Activated CD4-positive, alpha-beta T cell treated with anti-CD3 and anti-CD28 coated beads, Interleukin-2, Interleukin-6, amounts not matched to agents 100 ng/mL and 50 ng/mL, durations not matched to agents 16 hours and 8 hours (primary cell): ENCODE measurements at places on chromosomes 1 and 21.

DNA sequence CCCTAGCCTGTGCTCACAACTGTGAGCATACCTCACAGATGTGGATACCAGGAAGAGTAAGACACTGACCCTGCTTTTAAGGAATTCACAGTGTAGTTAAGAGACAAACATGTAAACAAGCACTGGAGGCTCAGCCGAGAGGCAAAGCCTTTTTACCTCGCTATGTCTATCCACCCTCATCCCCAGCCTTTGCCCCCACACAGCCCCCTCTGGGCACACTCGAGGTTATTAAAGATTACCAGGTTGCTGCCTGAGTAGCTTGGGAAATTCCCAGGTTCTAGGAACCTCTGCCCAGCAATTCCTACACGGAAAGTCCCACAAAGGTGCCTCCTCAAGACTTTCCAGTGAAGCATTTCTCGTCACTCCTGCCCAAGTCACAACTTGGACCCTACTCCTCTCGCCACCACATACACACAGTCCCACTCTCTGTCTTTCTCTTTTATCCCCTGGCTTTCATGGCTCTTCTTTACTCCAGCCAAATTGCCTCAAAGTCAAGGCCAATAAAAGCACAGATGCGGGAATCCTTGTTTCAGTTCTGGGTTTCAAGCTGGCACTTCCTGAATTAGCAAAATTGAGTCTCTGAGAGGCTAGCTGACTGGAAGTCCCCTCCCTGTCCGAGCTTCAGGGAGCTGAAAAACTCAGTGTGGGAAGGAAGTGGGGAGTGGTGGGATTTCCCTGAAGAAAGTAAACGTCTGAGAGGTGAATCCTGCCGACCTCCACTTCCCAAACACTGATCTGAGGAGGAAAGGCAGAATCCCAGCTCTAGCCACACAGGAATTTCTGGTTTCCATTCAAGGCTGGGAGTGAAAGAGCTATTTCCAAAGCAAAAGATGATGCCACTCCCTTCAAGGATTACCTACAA, 7.6 kb downstream of the DENND2D start:
- DNase-seq, result no peak

DNA sequence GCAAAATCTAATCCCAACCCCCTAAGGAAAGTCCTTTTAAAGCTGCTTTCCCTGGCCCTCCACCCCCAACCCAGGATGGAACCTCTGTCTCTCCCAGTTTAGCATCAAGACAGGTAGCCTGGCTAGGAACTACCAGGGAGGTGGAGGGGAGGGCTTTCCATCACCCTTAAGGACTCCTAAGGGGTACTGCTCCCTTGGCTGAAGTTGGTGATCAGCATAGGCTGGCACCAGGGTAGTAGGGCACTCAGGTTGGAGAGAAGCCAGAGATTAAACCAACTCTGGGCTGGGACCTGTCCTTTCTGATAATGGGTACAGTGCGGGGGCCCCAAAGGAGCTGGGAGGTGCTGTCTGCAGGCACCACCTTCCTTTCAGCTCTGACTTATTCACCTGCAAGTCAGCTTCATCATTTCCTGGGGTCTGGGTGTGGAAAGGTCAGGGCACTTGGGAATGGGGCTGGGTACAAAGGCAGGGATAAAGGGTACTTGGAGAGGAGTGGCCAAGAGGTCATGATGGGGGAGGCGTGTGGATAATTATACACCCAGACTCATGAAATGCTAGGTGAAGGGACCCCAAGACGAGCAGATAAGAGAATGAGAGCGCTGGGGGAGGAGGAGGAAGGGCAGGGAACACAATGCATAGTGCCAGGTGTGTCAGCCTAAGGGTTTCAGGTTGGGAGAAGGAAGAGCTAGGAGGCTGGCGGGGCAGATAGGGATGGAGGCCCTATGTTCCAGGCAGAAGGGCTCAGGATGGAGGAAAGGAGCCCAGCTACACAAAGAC, 1.2 kb downstream of the ARHGEF2 start:
- peak; percentile 39 for DNase-seq

GRCh38 chr1:185966471-185966870, 232.3 kb downstream of the HMCN1 start:
- no peak for DNase-seq

- DNase-seq, result peak; percentile 47
Measured at GRCh38 chr1:204647114-204647804, 38.3 kb downstream of the LRRN2 start.

DNA sequence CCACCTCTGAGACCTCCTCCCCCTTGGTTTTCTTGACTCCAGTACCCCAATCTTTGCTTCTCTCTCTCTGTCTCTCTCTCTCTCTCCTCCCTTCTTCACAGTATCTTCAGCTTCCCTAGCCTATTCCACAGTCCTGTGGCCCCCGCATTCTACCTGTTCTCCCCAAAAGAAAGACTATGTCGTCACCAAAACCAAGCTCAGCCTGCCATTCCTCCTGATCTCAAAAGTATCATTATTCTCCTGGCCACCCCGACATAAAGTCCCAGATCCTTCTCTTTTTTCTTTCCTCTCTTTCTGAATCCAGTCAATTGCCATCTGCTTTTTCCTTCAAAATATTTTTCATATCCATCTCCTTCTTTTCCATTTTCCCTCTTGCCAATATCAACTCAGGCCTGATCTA, 23.7 kb upstream of the KHDRBS1 start:
- DNase-seq, result no peak

DNA sequence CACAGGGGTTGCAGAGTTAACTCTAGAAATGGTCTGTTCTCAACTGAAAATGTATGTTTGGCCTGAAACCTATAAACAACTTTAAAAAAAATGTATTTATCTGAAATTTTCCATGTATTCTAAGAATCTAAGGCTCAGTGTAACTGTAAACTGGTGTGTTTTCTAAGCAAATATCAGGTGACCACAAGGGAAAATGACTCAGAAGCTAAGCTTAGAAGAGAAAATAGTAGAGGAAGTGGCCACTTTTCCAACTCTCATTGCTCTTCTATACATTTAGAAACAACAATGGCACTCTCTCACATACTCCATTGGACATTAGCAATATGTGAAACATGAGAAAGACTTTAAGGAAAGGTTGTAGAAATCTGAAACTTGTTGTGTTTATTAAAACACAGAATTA, 7.5 kb downstream of the TNFSF18 start:
- no peak for DNase-seq

DNA sequence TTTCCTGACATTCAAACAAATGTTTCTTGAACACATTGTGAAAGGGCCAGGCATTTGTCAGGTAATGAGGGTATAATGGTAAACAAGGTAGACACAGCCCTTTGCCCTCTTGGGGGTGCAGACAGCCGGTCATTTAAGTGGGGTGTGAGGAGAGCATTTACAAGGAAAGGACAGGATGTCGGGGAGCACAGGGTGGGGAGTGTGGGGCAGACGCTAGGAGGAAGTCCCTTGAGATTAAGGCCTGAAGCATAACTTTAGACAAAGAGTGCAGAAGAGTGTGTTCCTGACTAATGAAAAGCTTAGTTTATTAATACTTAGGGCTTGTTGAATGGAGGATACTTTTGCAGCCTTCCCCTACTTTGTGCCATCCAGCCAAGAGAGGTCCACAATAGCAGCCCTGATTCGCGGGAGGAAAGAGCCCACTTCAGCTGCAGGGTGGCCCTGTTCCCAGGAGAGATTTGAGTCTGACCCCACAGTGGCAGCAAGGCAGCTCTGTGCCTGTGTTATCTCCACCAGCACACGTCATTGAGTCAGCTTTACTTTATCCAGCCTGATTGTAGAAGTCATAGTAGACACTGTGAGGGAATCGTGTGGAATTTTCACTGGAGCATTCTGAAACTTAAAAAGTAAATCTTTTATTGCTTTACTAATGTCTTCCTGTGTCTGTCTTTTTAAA, 35.1 kb downstream of the MPZL1 start:
- DNase-seq, result no peak

DNA sequence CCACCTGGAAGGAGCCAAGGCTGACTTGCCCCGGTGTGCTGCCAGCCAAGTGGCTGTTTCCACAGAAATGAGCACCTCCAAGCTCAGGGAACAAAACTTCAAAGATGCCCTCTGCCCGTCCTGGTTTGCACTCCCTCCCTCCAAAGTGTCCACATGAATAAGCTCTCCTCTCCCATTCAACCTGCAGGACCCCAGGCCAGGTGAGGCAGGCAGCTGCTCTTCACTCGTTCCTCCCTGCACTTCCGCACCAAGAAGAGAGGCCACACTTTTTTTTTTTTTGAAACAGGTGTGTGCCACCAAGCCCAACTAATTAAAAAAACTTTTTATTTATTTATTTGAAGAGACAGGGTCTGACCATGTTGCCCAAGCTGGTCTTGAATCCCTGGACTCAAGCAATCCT, 18.5 kb upstream of the CLIC4 start:
- DNase-seq, result no peak

GRCh38 chr1:155324717-155325602, 4.3 kb downstream of the RUSC1 start:
- peak; percentile 24 for DNase-seq

- no peak for DNase-seq
Measured at GRCh38 chr1:1915911-1916840, 1.1 kb downstream of the CALML6 start.

DNA sequence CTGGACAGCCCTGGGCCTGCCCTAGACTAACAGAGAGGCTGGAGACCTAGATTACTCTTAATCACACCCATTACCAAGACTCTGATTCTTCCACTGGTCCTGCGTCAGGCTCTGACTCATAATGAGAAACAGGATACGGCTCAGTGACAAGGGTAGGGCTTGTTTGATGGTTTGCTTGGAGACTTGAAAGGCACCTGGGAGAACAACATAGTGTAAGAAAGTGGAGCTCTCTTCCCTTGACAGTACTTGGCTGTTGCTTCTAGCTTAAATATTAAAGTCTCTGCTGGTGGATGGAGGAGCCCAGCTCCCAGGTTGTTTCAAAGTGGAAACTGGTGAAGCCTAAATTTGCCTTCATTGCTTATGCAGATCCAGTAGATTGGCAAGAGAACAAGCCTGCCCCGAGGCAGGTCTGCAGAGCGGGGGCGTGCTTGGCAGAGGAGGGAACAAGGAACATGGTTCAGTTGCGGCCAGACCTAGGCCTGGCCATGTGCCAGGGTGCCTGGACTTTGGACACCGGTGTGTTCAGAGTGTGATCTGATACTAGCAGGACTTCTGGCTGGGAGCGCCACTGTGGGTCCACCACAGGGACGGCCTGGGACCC, 480.6 kb downstream of the CAMTA1 start:
- peak; percentile 11 for DNase-seq

DNA sequence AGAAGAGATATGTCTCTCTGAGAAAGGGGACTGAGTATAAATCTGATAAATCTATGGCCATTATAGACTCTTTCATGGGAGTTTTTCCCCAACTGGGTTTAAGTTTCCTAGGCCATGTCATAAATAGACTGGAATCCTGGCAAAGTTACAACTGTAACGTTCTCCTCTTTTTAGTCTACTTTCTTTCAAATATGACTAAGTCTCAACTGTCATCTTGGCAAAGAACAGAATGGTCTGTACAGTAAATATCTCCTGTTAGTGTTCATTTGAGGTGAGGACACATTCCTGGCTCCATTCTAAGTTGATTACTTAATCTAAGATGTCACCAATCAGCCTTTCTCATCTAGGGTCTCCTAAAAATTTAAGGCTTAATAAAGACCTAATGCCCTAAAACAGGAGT, 300.5 kb downstream of the BRINP2 start:
- DNase-seq, result no peak

- no peak for DNase-seq
Measured at GRCh38 chr1:99548943-99549605, 96.8 kb upstream of the PALMD start.

GRCh38 chr1:35539824-35540261, 17.4 kb downstream of the KIAA0319L start:
- peak; percentile 48 for DNase-seq

GRCh38 chr1:58204284-58204683, 342.2 kb downstream of the OMA1 start:
- DNase-seq, result peak; percentile 1

DNA sequence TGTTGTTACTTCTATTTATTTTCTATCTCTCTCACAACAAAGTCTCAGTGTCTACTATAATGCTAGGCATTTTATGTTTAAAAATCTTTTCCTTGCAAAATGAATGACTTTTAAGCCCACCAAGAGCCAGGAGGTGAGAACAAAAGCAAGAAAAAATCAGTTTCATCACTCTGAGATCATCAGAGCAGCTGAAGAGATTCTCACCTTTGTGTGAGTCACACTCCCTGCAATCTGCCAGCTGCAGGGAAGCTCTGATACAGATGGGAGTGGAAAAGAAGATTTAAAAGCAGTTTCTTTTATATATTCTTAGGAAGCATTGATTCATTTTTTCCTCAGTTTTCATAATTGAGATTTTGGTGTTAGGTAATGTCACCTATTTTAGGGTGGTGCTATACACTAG, 107.6 kb downstream of the LHX9 start:
- no peak for DNase-seq

GRCh38 chr1:55402671-55403464, 187.7 kb upstream of the USP24 start:
- no peak for DNase-seq

- DNase-seq, result peak; percentile 49
Measured at GRCh38 chr1:109091839-109092193, 1.3 kb downstream of the TMEM167B start.

- DNase-seq, result no peak
Measured at GRCh38 chr1:221840511-221841243, 98.8 kb upstream of the DUSP10 start.

GRCh38 chr1:48947761-48948537, 171.3 kb upstream of the BEND5 start:
- no peak for DNase-seq

DNA sequence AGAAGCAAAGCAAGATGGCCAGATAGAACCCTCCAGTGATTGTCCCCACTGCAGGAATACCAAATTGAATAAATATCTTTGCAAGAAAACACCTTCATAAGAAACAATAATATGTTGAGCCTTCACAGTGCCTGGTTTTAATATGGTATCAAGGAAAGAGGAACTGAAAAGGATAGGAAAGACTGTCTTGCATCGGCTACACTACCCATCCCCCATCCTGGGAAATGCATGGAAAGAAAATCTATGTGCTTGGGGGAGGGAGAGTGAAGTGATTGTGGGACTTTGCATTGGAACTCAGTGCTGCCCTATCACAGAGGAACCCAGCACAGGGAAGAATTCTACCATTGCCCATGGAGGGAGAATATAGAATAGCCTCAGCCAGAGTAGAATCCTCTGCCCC, 28.6 kb upstream of the AK5 start:
- no peak for DNase-seq

- DNase-seq, result peak; percentile 10
Measured at GRCh38 chr1:29912425-29912824, 676.1 kb downstream of the PTPRU start.

DNA sequence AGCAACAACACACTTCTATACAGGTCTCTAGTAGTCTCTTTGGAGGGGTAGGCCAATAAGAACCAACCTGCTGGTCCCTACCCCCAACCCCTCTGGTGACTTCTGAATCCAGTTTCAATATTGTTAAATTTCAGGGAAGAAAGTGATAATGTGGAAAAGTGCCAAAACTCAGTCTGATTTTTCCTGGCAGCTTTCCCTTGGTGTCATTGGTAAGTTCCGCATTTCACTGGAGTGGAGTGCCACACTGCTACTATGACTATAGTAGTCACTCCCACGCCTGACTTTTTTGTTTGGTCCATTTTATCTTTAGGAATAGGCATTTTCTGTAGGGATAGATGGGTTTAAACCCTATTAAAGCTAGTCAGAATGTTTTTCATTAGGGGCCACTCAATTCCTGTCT, 5.7 kb upstream of the ARID1A start:
- no peak for DNase-seq
